ENCODE measurements at places on chromosomes 6 and 20.

- DNase-seq, result no peak
These were observed 7.1 kb upstream of the TCP11 start for GRCh38 chr6:35148167-35148741.

DNA sequence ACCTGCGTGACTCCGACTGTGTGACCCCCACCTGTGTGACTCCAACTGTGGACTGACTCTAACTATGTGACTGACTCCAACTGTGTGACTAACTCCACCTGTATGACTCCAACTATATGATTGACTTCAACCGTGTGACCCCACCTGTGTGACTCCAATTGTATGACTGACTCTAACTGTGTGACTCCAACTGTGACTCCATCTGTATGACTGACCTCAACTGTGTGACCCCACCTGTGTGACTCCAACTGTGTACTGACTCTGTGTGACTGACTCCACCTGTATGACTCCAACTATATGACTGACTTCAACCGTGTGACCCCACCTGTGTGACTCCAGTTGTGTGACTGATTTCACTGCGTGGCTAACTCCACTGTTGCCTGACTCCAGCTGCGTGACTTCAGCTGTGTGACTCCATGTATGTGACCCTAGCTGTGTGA lies 38.6 kb downstream of the SYNJ2 start:
- peak; percentile 59 for DNase-seq

GRCh38 chr20:57257701-57258453 lies 8.6 kb downstream of the BMP7 start:
- peak; percentile 72 for DNase-seq

- peak; percentile 63 for DNase-seq
These were observed 139.8 kb upstream of the HMGN3 start for GRCh38 chr6:79374308-79374707.

All from NCI-H69 (cell line).